ENCODE measurements at places on chromosomes 4 and X. TPM values are rescaled to one million over a fixed set of nuclear protein-coding genes. Genes with fewer than 3 reads are reported as not detected.

PCDH10 gene
- 10.0 TPM for total RNA-seq

DNA sequence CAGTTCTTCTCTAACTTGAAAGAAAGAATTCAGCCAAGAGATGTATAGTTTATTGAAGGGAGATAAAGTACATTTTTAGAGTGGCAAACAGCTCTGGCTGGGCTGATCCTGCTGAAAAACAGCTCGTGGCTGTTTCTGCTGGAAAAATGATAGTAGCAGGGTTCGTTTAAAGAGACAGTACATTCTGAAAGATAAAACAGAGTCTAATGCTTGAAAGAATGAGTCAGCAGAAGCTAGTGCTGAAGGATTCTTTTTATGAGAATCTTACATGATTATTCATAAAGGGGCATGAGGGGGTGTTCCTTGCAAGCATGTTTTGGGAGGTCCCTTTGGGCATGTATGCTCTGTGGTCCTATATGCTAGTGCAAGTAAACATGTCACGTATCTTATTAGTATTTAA, 790.0 kb downstream of the PCDH18 start:
- no peak for DNase-seq

GRCh38 chr4:3451956-3452355, 10.2 kb downstream of the HGFAC start:
- DNase-seq = no peak

ASB9 gene
- not detected for total RNA-seq

DNA sequence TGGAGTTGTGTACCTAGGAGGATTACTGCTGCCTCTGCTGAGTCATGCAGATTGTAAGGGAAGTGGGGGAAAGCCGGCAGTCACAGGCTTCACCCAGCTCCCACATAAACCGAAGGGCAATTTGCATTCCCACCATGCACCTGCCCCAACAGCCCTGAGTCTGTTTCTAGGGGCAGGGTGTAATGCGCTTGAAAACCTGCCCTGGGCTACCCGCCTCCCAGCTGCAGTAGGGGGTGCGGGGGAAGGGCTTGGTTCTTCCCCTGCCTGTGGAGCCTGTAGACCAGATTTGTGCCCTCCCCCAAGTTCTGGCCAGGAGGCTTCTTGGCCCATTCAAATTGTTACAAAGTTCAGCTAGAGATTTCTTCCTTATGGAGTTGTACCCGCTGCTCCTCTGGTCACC, 269.2 kb upstream of the DDX53 start:
- DNase-seq = no peak

- no peak for DNase-seq
These were observed 65.3 kb downstream of the CLNK start for GRCh38 chr4:10619220-10619619.

DNA sequence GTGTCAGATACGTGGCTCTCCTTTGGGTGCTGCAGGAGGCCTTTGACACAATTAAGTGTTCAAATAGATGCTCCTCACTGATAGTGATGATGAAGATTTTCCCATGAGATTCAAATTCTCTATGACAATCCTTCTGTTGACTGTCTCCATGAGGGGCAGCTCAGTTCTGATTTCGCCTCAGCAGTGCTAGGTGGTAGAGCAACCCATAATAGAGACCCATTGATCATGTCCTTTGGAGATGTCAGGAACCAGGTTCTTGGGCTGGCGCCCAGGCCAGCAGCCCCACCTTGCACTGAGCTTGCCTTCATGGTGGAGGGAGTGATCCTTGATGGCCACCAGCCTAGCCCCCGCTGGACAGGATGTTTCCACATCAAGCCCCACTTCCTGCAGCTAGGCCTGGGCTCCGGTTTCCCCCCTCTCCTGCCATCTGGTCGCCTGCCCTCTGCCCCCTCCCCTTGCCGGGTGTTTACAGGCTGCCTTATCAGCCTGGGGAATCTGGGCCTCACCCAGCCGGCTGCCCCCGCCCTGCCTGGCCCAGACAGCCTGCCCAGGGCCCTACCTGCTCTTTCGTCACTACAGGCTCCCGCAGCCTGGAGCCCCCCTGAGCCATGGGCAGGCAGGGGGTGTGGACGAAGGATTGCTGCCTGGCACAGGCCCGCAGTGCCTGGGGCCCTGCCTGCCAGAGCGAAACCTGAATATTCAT, 12.6 kb downstream of the ELF4 start:
- DNase-seq = no peak

DNA sequence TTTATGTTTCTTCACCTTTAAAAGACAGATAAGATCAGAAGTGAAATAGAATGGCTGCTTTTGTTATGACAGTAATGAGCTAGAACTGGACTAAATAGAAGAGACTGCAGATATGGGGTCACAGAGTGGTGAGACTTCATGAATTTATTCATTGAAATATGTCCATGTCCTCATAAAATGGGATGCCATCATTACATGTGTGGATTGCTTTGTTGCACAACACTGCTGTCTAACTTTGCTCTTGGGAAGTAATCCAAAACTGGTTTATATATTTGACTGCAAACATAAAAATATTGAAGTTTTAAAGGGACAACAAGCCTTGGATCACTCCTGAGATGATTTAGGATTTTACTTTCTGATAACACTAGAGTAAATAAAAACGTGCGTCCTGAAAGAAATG, 209.2 kb upstream of the FAT4 start:
- no peak for DNase-seq

GRCh38 chr4:23881674-23882337, 8.0 kb downstream of the PPARGC1A start:
- no peak for DNase-seq

DNA sequence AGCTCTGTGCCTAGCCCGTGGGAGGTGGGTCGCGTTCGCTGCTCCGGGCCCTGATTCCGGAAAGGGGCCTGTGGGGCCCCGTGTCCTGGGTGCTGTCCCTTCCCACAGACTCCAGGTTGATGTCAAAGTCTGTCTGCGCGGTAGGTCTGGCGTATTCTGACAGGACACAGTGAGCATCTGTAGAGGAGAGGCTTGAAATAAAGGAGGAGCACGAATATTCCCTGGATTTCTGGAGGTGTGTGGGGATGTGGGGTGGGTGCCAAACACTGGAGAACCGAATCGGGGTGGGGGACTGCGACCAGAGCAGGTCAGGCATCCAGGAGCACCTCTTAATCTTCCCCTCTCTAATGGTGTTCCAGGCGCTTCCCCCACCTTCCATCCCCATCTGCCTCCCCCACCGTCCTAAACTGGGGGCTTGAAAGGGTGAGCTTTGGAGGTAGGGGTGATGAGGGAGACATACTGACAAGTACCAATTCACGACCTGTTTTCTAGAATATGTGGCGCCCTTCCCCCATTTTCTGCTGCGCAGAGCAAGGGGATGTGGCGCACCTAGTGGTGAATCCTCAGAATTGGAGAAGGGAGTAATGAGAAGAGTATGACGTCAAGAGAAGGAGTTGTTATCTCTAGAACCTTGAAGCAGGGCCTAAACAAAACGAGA, 877 bp downstream of the GPRASP1 start:
- no peak for DNase-seq

GRCh38 chr4:24968992-24969391, 56.1 kb upstream of the CCDC149 start:
- no peak for DNase-seq

SMAD1 gene
- total RNA-seq = 22.6 TPM

KLKB1 gene
- 20.9 TPM for total RNA-seq

- DNase-seq = no peak
These were observed 101.8 kb upstream of the C1QTNF7 start for GRCh38 chr4:15325987-15326386.

DNA sequence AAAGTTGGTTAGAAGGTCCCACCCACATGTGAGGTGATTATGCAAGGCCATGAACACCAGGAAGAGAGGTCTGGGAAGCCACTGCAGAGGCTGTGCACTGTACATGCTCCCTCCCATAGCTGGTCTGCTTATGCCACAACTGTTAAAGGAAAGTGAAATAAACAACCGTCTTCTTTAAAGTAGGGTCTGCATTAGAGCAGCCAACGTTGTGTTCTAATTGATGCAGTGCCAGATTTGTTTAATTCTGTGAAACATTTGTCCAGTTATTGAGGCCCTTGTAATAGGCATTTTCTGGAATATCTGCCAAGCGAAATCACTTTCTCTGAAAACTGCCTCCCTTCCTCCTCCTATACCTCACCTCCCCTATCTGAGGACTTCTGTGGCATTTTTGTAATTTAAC, 224.0 kb upstream of the LNX1 start:
- DNase-seq = no peak

DNA sequence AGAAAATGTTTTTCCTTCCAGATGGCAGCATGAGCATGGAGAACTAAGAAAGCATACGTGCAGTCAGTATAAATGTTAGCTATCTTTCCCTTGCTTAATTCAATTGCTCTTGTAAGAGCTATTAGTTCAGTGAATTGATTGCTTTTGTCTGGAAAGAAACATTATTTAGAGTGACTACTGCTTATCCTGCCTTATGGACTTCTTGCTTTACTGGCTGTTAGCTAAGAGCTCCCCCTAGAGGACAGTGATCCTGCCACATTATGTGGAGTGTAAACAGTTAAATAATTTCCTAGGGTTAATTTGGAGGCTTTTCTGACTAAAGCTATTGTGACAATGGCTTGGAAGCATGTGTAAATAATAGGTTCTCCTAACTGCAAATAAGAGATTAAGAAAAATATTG, 1402.4 kb downstream of the FAM133A start:
- no peak for DNase-seq

SETD7 gene
- 3.4 TPM for total RNA-seq

DNA sequence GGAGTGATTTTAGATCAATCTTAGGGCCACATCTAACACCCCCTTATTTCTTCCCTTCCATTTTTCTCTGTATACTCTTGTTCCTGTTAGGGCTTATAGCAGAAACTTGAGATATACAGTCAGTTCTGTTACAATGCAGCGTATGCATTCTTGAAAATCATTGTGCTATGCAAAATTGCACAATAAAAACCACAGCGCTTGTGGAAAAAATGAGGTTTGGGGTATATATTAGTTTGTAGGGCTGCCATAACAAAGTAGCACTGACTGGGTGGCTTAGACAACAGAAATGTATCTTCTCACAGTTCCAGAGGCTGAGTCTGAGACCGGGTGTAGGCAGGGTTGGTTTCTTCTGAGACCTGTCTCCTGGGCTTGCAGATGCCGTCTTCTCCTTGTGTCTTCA, 59.0 kb downstream of the WWC2 start:
- DNase-seq = no peak

ERAS gene
- not detected for total RNA-seq

XPNPEP2 gene
- 0.25 TPM for total RNA-seq

DNA sequence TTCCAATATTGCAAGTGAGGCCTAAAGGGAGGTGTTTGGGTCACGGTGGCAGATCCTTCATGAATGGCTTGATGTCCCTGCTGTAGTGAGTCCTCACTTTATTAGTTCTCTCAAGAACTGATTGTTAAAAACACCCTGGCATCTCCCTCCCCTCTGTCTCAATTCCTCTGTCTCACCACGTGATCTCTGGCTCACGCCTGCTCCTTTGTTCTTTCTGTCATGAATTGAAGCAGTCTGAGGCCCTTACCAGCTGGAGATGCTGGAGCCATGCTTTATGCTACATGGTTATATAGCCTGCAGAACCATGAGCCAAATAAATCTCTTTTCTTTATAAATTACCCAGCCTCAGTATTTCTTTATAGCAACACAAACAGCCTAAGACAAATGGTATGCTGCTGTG, 980.7 kb upstream of the GRIA3 start:
- DNase-seq = no peak

GRCh38 chrX:71660562-71661416, 6.6 kb upstream of the LOC101059915 start:
- DNase-seq = no peak

DNA sequence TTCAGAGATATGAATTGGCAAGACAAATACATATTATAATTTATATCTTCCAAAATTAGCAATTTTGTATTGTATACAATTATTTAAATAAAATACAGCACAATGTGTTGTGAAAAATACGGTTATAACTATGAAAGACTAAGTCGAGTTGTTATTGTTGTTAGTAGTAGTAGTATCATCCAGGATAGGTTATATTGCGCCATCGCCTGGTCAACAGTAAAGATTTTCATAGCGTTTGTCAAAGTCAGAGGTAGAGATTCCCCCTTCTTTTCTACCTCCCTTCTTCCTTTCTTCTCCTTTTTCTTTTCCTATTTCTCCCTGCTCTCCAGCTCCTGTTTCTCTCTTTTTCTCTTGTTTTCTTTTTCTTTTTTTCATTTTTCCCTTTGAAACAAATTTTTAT, 499.1 kb upstream of the EPHA5 start:
- DNase-seq = no peak

SPATA4 gene
- not detected for total RNA-seq

GRCh38 chr4:6959261-6959660, 49.6 kb downstream of the TBC1D14 start:
- DNase-seq = peak; percentile 43

Measured in H1 (cell line).